Natural killer cell (primary cell): ENCODE measurements at places on chromosomes 6 and 20. TPM values are rescaled to one million over a fixed set of nuclear protein-coding genes. Genes with fewer than 3 reads are reported as not detected.

- no peaks in the 10 kb centered on the region for H3K36me3 ChIP-seq
- no peaks in the 10 kb centered on the region for H3K4me1 ChIP-seq
- H3K4me3 ChIP-seq, result no peak overlapping the region
- no peak overlapping the region for H3K27ac ChIP-seq
- DNase-seq, result no peak
- H3K27me3 ChIP-seq, result no peaks in the 10 kb centered on the region
These were observed 376.5 kb downstream of the KHDRBS2 start for GRCh38 chr6:61909486-61909885.

CALHM5 gene
- total RNA-seq, result 0.05 TPM

- H3K27ac ChIP-seq, result no peak overlapping the region
- no peaks in the 10 kb centered on the region for H3K27me3 ChIP-seq
- H3K4me3 ChIP-seq, result no peak overlapping the region
- H3K4me1 ChIP-seq, result no peaks in the 10 kb centered on the region
- no peaks in the 10 kb centered on the region for H3K36me3 ChIP-seq
These were observed 166.4 kb downstream of the ADAT2 start for GRCh38 chr6:143283887-143284645.

KCNQ2 gene
- total RNA-seq, result not detected

RAET1L gene
- total RNA-seq, result not detected

- DNase-seq, result no peak
- H3K4me3 ChIP-seq, result no peak overlapping the region
- peaks cover 8% of the 10 kb centered on the region for H3K36me3 ChIP-seq
- no peaks in the 10 kb centered on the region for H3K4me1 ChIP-seq
- no peaks in the 10 kb centered on the region for H3K27me3 ChIP-seq
These were observed 16.1 kb downstream of the LMBRD1 start for GRCh38 chr6:69780585-69781178.

DNA sequence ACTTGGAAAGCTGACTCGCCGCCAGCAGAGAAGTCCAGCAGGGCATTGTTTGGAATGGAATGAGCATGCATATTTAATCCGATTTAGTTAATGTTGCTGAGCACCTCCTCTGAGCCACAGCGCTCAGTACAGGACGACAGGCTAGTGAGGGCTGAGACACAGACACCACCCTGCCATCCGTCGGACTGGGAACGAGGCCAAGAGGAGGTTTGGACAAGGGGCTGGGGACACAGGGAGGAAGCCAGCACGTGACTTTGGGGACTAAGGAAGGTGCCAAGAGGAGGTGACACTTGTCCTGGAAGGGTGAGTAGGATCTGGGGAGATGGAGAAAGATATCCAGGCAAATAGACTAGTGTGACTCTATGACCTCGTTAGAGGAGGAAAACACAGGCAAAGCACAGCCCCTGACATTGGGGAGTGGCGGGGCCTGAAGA is 152.5 kb upstream of the ECI2 start:
- no peak for DNase-seq
- H3K36me3 ChIP-seq, result no peaks in the 10 kb centered on the region
- H3K4me3 ChIP-seq, result no peak overlapping the region
- no peak overlapping the region for H3K27ac ChIP-seq
- no peaks in the 10 kb centered on the region for H3K4me1 ChIP-seq
- no peaks in the 10 kb centered on the region for H3K27me3 ChIP-seq

SYCP2L gene
- total RNA-seq, result 7.3 TPM

DNA sequence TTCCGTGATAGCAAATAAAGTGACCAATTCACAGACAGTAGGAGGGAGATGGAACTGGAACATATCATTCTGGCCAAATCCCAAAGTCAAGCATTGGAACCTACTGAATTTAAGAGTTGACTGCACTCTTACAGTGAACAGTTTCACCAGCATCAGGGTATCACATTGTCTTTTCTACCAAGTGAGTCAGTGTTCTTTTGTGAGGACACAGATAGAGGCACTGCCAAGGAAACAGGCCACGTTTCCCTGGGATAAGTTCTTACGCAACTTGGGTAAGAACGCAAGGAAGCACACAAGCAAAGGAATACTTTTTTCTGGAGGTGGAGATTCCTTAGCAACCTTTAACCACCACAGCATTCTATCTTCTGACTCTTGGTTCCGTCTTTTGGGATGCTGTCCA is 28.6 kb upstream of the ENPP5 start:
- no peaks in the 10 kb centered on the region for H3K27me3 ChIP-seq
- H3K27ac ChIP-seq, result no peak overlapping the region

GRCh38 chr20:32078791-32079190 is 26.7 kb downstream of the HCK start:
- H3K4me3 ChIP-seq, result no peak overlapping the region
- no peak overlapping the region for H3K27ac ChIP-seq
- no peaks in the 10 kb centered on the region for H3K4me1 ChIP-seq
- no peaks in the 10 kb centered on the region for H3K27me3 ChIP-seq
- no peak for DNase-seq

UNC5CL gene
- total RNA-seq, result 4.4 TPM
